Stimulated activated CD8-positive, alpha-beta memory T cell treated with anti-CD3 and anti-CD28 coated beads, Interleukin-4, amount 100 ng/mL, for 4 hours (primary cell): ENCODE measurements at places on chromosomes 6 and 20.

GRCh38 chr20:50815162-50815989, 20.5 kb downstream of the BCAS4 start:
- DNase-seq: no peak

GRCh38 chr20:32638848-32639247, 34.9 kb downstream of the C20orf203 start:
- no peak for DNase-seq

DNA sequence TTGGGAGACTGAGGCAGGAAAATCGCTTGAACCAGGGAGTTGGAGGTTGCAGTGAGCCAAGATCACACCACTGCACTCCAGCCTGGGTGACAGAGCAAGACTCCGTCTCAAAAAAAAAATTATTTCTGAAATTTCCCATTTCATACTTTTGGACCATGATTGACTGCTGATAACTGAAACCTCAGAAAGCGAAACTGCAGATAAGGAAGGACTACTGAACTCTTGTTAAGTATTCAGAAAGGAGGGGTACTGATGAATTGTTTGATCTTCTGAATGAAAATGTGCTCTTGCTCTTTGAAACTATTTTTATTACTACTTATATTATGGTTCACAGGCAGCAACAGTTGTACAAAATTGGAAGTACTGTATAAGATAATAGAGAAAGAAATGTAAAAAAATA, 69.0 kb downstream of the HDGFL1 start:
- no peak for DNase-seq

GRCh38 chr6:15073344-15073789, 172.5 kb upstream of the JARID2 start:
- DNase-seq: no peak

DNA sequence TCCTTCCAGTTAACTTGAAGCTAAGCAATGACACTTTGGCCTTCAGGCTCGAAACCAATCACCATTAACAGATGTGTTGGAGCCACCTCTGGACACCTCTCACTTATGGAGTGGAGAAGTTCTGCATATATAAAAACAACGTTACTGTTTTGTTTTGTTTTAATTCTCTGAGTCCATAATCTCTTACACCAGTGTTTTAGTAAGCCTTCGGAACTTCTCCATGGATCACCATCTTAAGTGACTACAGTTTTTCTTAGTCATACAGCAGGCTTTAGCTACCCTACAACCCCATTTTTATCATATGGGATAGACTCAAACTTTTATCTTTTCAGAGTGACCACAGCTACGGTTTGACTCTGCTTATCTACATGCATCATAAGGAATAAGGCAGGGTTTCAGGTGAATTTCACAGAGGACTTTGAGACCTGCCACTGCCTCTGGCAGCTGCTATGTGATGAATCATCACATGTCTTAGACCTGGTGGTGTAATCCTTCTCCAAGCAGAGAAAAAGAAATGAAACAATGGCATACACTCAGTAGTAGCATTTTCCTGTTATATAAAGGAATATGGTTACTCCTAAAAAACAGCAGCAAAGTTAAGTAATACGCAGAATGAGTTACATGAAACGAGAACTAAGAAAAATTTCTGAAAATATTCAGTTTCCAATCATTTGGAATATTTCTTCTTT, 5.5 kb upstream of the HDDC2 start:
- no peak for DNase-seq

- no peak for DNase-seq
Measured at GRCh38 chr6:26309731-26310142, 55.3 kb upstream of the BTN3A2 start.

DNA sequence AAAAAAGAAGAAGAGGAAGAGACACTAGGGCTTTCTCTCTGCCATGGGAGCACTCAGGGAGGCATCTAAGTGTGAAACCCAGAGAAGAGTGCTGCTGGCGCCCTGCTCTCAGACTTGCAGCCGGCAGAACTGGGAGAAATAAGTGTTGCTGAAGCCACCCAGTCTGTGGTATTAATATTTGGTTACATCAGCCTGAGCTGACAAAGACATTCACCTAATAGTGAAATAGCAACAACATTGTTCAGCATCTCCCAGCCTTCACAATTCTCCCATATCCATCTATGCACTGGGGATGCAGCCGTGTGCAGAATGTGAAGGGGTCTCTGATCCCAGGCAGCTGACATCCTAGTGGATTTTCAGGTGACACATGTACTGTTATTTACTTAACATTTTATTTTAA, 12.0 kb downstream of the KCNG1 start:
- DNase-seq: no peak
